ENCODE measurements at places on chromosomes 5 and 9.

DNA sequence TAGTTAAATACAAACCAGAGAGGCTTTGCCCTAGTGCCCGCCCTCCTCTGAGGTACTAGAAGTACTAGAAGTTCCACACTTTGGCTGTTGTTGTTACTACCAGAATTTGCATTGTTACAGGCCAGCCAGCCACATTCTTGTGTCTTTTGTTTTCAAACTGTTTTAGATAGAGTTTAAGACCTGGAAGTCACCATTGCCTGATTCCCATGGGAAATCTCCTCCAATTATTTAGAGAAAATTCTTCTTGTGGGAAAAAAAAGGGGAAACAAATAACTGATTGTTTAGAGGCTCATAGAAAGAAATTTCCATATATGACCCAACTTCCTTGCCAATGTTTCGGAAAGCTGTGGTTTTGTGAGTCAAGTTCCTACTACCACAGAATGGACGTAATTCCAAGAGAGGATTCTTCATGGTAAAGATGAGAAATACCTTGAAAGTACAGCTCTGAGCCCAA, 252.2 kb downstream of the GOLPH3 start:
- peak; percentile 57 for DNase-seq

DNA sequence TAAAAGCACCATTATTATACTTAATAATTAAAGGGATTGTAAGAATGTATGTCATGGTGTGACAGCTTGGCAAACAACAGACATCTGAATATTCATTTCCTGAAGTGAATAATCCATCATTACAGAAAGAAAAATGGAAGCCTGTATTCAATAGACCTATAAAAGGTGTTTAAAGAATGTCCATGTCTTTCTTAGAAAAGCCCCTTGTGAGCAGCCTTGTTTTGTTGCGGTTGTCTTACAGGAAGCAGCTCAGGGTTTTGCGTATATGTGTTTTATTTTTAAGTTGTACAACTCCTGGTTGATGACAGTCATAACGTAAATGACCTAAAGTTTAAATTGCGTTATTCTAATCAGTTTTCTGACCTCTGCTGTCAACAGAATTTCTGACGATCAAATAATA, 53.8 kb downstream of the CAST start:
- no peak for DNase-seq

- no peak for DNase-seq
Measured at GRCh38 chr5:76715736-76716455, at the start of gene F2R. Gene F2R (plus strand): TSS chr5:76716126. CDS start chr5:76716308, 182 bp downstream.

DNA sequence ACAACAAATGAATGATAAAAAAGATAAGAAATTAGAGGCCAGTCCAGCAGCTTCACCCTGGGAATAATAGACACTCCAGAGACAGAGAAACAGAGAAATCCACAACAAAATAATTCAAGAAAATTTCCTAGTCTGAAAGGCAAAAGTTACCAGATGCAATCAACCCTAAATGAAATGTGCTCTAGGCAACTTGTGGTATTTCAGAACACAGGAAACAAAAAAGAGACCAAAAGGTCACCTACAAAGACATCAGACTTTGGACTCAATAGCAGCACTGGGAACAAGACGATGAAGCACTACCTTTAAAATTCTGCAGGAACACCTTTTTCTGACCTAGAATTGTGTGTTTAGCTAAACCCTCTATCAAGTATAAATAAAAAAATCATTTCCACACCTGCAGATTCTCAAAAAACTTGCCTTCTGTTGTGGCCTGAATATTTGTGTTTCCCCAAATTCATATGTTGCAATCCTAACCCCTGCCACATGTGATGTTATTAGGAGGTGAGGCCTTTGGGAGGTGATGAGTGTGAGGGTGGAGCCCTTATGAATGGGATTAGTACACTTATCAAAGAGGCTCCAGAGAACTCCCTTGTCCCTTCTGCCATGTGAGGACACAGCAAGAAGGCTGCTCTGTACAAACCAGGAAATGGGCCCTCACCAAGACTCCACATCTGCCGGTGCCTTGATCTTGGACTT, 5.9 kb upstream of the MAPK9 start:
- DNase-seq: no peak

- DNase-seq: no peak
Measured at GRCh38 chr5:39057734-39058133, 16.5 kb downstream of the RICTOR start.

DNA sequence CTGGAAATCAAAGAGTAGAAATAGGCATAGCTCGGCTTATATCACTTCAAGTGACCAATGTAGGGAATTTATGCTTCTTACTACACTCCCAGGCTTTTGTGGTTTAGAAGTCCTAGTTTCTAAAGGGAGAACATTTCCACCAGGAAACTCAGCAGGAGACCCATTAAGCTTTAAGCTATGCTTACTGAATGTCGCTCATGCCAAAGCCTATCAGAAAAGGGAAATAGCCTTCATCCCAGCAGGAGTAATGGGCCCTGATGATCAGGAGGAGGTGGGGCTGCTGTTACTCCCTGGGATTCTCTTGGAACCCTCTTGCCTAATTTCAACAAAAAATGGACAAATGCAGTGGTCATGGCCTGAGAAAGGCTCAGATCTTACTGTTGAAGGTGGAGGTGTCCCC, 54.5 kb upstream of the SEMA6A start:
- peak; percentile 63 for DNase-seq

- DNase-seq: no peak
Measured at GRCh38 chr5:138843316-138844124, 31.6 kb downstream of the LRRTM2 start.

- DNase-seq: no peak
Measured at GRCh38 chr5:32586276-32586599, 881 bp downstream of the SUB1 start.

DNA sequence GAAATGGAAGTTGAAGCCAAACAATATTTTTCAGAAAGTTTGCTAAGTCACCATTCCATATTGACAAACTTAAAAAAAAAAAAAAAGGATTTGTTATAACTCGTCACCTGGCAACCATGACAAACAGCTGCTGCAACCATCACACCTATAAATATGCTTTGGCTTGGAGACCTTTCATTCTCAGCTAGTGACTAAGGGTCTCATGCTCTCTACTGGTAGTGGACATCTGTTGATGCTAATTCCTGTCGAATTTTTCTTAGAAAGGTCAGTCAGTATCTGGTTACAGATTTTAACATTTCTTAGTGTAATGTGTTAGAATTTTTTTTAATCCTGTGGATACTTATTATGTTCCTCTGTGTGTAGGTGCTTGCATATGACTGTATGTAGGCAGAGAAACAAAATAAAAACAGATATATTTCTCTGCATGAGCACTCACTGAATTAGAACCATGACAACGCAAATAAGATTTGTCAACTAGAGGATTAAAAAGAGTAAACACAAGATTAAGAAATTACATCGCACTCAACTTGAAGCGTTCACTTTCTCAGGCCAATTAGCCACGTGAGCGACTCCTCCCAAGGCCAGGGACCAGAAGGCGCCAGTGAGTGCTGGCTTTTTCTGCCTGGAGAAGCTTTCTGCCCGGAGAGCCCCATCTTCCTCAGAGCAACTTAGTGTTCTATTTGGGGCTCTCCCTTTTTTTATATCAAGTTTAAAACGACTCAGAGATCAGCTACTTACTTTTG, 27.0 kb upstream of the ZNF622 start:
- DNase-seq: no peak

- DNase-seq: no peak
Measured at GRCh38 chr5:81768935-81769452, 18.1 kb upstream of the SSBP2 start.

DNA sequence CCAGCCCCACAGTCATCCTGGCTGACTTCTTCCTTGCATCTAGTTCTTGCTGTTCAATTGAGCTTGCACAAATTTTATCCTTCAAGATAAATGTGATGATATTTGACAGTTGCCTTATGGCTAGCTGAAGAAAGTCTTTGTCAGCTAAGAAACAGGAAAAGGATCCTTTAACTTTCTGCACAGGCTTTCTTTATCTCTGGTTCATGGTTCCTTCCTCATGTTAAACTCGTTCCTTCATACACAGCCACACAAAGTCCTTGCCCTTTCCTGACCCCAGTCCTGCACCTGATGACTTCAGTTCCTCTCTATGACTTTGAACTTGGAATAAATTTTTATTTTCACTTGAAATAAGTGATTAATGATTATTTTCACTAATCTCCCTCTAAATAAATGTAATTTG, 132.5 kb upstream of the PRSS3 start:
- DNase-seq: no peak

GRCh38 chr9:93965830-93966577, 10.8 kb upstream of the BARX1 start:
- no peak for DNase-seq

DNA sequence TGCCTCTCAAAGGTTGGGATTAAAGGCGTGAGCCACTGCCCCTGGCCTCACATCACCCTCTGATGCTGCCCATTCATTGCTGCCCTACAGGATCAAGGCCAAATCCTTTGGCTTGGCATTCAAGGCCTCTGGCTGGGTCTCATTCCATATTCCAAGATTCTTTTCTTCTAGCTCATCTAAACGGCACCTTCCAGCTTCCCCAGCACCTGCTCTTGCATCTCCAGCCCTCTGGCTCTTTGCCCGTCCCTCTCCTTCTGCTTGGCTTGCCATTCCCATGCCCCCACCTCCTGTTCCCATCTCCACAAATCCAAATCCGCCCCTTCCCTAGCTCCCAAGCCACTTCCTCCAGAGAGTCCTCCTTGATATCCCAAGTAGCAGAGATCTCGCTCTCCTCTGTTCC, 33.1 kb downstream of the CORO2A start:
- DNase-seq: no peak

GRCh38 chr5:142834504-142834903, 64.3 kb downstream of the ARHGAP26 start:
- no peak for DNase-seq

- DNase-seq: no peak
Measured at GRCh38 chr5:165143741-165144140, 1638.3 kb downstream of the MAT2B start.

DNA sequence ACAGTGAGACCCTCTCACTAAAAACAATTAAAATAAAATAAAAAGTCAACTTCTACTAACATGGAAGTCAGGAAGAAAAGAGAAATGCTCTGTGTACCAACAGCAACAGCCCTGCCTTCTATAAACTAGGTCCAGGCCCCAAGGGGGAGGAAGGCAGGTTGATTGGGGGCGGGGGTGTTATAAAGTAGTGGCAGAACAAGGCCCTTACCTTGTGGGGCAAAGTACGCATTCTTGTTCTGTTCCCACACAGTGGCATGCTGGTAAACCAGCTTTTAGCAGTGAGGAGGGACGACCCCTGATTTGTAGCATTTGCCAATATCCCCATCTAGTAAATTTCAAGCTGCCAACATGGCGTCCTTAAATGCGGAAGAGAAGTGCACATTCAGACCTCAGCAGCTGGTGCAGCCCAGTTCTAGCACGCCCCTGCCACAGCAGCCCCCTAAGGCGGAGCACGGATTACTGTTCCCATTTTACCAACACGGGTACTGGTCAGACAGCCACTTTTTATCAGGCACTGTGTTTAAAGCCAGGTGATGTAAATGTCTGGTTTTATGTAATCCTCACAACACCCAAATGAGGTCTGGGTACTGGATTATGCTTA, 69.5 kb downstream of the GTF3C4 start:
- DNase-seq: no peak

- no peak for DNase-seq
Measured at GRCh38 chr5:159874263-159874662, 42.0 kb upstream of the ADRA1B start.

- DNase-seq: peak; percentile 58
Measured at GRCh38 chr5:135569755-135570452, 8.9 kb downstream of the CXCL14 start.

DNA sequence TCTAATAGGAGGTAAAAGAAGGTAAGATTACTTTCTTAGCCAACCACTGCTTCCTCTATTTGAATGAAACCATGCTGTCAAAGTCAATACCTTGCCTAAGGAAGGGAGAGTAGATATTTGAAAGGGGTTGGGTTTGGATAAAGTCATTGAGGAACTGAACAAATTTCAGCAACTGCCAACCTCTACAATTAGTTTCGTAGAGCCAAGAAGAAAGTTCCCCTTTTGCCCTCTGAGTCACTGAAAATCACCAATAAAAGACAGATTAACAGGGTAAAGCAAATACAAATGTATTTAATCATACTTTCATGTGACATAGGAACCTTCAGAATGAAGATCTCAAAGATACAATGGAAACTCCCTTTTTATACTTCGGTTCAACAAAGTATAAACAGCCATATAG, 615.7 kb downstream of the GABRG2 start:
- no peak for DNase-seq

DNA sequence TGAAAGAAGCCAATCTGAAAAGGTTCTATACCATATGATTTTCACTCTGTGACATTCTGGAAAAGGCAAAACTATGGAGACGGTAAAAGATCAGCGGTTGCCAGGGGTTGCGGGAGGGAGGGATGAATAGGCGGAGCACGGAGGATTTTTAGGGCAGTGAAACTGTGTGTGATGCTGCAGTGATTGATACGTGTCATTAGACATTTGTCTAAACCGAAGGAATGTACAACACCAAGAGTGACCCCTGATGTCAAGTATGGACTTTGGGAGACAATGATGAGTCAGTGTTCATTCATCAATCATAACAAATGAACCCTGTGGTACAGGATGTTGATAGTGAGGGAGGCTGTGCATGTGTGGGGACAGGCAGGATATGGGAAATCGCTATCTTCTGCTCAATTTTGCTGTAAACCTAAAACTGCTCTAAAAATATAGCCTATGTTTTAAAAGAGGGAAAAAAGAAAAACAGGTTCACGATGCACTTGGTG, 34.4 kb downstream of the ERGIC1 start:
- DNase-seq: no peak

GRCh38 chr5:158812408-158812807, 287.3 kb downstream of the EBF1 start:
- no peak for DNase-seq

DNA sequence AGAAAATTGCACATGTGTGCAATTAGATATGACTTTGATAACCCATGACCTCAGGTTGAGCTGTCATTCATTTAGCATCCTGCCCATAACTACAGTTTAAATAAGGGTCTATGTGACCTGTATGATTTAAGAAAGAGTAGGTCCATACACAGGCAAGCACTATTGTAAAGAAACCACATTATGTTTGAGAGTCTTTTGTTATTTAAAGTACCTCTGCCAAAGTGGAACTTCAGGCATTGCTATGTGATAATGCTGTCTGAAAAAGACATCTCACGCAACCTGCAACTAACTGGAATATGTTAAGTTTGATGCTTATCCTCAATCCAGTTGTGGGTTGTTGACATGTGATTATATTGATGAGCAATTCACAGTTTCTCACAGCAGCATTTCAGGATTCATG, 317.0 kb downstream of the TMEM161B start:
- no peak for DNase-seq
